HS-27A (cell line): ENCODE measurements at places on chromosomes 3 and 15.

GRCh38 chr15:76976572-76977270 lies 18.2 kb upstream of the PSTPIP1 start:
- no peak for DNase-seq

GRCh38 chr3:48503401-48504050 lies 448 bp downstream of the SHISA5 start:
- DNase-seq, result no peak

DNA sequence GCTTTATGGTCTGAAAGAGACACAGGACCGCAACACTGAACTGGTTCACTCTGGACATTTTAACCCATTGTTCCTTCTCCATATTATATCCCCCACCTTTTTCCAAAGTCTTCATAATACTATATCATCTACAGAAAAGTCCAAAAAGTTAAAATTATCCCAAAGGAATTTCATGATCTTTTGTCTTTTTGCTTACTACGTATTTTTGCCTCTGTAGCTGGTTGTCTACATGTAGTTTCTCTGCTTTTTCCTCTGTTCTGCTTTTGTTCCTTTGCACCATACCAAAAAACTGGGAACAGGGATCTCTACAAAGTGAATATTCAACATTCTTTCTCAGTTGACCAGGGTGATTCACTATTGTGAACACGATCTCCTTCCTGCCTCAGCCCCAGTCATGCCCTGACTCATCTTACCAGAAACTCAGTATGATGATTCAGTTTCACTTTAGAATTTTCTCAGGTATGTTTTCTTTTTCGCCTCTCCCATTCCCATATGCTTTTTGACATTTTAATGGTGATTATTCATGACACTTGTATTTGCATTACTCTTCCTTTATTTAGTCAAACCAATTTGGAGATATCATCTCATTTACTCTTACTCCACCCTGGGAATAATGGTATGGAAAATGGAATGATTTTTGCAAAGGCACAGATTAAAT lies 14.5 kb downstream of the EMC4 start:
- DNase-seq, result peak; percentile 87

DNA sequence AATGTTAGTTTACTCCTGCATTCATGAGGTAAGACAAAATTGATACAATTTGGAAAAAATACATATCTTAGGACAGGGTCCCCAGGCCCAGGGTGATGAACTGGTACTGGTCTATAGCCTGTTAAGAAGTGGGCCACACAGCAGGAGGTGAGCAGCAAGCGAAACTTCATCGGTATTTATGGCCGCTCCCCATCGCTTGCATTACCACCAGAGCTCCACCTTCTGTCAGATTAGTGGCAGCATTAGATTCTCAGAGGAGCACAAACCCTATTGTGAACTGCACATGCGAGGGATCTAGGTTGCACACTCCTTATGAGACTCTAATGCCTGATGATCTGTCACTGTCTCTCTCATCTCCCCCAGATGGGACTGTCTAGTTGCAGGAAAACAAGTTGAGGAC lies 880.6 kb downstream of the MCTP2 start:
- DNase-seq, result no peak

- no peak for DNase-seq
These were observed 75.9 kb downstream of the CYP19A1 start for GRCh38 chr15:51262463-51262862.

- no peak for DNase-seq
These were observed 1034.1 kb downstream of the MCTP2 start for GRCh38 chr15:95265419-95265997.

- no peak for DNase-seq
These were observed 39.4 kb downstream of the TPRA1 start for GRCh38 chr3:127551178-127551577.

DNA sequence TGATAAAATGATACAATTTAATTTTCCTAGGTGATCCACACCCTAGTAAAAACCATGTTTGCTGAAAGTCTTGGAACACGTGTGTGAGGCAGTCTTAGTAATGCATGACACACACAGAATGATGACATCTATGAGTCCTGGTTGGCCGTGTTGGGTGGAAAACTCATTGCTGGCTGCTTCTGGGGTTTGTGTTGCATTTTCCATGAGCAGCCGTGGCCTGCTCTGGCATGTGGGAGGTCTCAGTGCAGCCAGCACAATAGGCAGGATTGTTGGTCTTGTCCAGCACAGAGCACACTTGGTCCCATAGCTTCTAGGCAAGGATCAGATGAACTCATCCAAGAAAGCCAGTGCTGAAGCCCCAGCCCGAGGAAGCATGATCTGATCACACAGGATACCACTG lies 172.8 kb upstream of the UBE3A start:
- no peak for DNase-seq

DNA sequence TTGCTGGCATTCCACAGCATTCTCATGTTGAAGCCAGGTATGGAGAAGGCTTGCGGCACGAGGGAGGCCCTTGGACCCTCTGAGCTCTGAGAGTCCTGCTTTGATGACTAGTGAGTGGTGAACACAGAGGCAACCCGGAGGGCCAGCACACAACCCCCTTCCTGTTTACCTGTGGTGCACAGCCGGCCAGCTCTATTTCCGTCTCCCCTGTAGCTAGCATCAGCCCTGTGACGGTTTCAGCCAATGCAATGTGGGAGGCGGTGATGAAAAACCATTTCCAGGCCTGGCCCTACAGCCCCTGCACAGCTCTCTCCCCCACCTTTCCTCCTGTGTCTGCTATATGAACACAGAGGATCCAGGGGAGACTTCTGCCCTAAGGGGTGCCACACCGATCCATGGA lies 76.8 kb upstream of the KLHL25 start:
- no peak for DNase-seq

DNA sequence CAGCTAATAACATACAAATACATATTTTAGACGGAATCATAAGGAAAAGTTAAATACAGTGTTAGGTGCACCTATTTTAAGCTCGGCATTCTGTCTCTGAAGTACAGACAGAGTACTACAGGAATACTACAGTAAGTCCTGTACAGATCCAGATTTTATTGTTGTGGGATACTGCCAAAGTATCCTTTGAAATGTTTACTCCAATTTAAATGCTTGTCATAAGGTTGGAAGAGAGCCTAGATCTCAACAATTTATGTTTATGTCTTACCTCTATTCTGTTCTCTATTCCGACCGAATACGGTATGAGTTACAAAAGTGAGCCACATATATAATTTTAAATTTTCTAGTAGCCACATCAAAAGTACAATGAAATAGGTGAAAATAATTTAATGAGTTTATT lies 25.3 kb downstream of the PLD1 start:
- DNase-seq, result no peak

- no peak for DNase-seq
These were observed 200.3 kb downstream of the ADAMTS17 start for GRCh38 chr15:100141311-100142001.

DNA sequence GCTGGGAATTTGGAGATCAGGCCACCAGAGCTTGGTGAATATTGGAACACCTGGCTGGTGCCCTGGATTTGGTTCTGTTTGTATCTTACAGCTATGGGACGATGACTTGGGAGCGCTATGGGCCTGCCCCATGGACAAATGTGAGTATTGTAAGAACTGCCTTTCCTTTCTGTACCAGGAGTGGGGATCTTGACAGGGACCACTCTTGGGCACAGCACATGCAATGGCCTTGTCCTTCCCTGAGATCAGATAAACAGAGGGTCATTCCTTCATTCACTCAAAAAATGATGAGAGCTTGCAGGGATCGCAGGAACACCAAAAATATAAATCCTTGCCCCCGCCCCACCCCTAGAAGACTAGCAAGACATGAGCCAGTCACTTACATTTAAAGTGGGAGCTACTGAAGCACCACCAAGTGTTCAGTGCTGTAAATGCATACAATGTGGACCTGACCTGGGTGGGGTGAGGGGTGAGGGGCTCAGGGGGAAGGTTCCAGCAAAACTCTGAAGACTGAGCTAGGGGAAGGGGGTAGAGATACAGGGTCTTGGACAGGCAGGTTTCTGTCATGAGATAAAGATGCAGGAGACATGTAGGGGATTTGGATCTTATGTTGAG lies 2.7 kb upstream of the CRELD1 start:
- no peak for DNase-seq

GRCh38 chr3:49397470-49397869 lies 14.3 kb downstream of the RHOA start:
- no peak for DNase-seq

DNA sequence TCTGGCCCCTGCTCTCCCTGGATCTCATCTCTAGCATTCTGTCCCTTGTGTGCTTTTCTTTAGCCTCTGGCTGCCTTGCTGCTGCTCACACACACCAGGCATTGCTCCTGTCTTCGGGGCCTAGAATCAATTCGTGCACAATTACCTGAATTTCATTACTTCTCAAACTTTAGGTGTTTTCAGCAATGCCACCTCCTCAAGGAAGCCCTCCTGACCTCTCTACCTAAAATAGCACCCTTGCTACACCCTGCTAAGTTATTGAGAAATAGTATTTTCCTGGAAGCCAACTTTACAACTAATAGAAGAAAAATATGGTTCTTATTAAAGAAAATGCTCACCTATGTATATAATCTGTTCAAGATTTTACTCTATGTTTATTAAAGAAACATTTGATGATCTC lies 40.4 kb downstream of the CP start:
- DNase-seq, result no peak

- DNase-seq, result no peak
These were observed 36.5 kb upstream of the CPB1 start for GRCh38 chr3:148790851-148791735.

DNA sequence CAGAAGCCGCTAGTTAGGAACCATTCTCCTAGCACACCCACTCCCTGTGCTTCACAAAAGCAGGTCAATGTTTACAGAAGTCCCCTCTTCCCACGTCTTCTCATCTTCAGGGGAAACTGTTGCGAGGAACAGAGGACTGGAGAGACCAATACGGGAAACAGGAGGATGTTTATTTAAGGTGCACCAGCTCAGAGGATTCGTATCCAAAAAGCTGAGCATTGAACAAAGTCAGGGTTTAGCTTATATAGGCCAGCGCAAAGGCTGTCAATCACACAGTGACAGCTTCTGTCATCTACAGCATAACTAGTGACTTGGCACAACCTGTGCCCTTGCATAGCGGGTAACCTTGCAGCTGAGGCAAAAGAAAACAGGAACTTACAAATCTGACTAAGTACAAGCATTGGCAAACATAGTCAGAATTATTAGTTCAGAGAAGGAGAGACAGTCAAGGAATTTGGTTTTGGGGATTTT lies 61.3 kb downstream of the ZDHHC19 start:
- DNase-seq, result no peak

DNA sequence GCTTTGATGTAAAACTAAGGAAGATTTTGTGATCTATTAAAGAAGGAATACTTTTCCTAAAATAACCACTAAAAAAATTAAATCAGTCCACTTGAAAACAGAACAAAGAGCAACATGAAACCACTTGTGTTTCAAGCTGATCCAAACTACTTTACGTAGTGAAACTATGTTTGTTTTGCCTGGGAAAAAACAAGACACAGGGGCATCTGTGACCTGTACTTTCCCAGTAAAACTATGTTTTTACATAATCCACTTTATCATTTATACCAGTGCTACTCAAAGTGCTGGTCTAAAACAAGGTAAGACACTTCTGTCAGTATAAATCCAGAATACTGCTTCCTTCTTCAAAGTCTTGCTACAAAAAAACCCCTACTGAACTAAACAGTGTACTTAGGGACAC lies 56.7 kb downstream of the SPG11 start:
- no peak for DNase-seq

GRCh38 chr15:44584162-44584749 lies 47.3 kb downstream of the EIF3J start:
- DNase-seq, result no peak

DNA sequence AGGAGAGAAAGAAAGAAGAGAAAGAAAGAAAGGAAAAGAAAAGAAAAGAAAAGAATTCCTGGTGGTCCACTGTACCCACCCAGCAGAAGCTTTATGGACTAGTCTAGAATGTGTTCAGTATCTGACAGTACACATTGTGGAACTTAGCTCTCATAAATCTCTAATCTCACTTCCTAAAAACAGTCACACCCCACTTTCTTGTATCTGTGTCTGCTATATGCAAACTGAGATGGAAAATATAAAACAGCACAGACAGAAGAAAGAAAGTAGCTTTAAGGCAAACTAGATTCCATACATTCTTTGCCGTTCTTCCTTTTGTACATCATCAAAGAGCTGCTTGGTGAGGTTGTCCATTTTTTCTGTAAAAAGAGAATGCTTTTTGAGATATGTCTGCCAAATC lies 41.1 kb upstream of the GNB5 start:
- no peak for DNase-seq

DNA sequence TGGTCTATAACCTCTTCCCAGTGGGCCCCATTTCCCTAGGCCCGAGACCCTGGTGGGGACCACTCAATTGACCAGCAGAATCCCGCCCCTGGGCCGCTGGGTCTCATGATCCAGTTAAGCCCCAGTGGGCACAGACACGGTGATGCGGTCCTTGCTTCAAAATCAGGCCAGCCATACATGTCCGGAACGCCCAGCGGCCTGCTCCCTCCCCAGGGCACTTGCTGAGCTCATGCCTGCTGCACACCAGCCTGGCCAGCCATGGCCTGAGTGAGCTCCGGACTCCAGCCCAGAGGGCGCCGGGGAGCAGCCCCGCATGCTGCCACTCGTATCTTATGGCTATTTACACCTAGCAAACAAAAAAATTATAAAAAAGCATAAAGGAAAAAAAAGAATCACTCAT lies 34.4 kb upstream of the IQSEC1 start:
- no peak for DNase-seq

- no peak for DNase-seq
These were observed 53.2 kb upstream of the RASGRP1 start for GRCh38 chr15:38617831-38618230.

DNA sequence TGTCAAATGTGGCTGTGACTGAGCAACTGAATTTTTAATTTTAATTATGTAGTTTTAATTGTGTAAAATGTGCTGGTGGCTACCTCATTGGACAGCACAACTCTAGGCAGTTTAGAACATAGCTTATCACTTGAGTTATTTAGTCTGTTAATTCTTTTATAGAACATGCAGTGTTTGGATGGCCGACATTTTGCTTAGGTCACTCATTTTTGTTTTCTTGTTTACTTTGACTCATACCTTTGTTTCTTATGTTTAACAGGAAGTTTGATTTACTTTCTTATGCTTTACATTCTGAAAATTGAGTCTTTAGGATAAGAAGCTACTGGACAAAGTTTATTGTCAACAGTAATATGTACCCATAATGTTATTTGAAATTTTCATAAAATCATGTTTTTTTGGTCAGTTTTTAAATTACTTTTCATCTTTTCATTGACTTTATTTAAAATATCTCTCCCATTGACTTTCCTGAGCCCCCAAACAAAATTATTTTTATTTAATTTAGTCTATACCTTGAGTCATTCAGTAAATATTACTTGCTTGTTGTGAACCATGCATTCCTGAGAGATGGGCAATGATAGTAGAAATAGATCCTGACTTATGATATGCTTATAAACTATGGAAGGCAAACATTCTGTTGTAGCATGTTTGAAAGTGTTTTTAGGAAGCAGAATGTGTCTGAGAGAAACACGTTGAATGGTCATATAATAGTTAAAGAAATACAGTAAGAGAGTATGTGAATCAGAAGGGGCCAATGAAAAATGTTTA lies 60.6 kb downstream of the TCF12 start:
- no peak for DNase-seq

DNA sequence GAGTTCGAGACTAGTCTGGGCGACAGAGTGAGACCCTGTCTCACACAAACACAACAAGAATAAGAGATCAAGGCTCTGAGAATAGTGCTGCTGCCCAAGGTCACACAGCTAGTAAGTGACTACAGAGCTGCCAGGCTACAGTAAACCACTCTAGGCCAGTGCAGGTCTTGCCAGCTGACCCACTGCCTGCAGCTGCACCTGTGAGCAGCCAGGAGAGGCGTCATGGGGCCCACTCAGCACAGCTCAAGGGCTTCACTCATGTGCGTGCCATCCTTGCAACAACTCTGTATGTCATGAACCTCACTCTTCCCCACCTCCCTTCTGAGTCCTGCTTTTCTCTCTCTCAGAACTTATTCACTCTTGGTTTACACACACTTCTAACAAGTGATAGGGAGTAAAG lies 176.7 kb downstream of the SMAD6 start:
- no peak for DNase-seq
